ENCODE measurements at places on chromosomes 4 and X.
A peak's percentile ranks its signal among the peaks of the same experiment; 100 is the strongest.

DNA sequence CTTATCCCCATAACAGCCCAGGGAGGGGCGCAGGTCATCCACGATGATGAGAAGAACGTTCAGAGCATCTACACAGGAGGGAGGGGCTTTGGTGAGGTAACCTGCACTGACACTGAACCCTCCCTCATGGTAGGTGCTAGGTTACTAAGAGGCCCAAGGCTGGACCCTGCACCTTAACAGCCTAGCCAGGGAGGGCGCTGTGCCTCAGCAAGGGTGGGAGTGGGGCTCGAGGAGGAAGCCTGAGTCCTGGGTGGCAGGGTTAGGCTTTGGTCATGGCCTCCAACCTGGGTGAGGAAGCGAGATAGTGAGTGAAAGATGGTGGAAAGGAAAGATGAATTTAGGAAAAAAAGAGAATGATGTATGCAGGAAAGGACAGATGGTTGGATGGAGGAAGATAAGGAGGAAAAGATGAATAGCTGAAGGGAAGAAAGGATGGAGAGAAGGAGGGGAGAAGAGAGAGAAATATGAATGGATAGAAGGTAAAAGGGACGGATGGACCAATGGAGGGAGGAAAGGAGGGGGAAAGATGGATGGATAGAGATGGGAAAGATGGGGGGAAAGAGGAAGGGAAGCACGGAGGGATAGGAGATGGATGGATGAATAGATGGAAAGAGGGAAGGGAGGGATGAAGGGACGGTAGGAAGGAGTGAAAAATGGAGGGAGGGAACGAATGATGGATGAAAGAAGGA, 736 bp downstream of the IDS start:
- DNase-seq, result no peak

GRCh38 chrX:118218079-118218478, 101.5 kb upstream of the KLHL13 start:
- DNase-seq, result no peak

- no peak for DNase-seq
Observed at GRCh38 chrX:125947501-125947900, 218.6 kb downstream of the DCAF12L2 start.

GRCh38 chrX:2409796-2410195, 91.0 kb downstream of the DHRSX start:
- no peak for DNase-seq

DNA sequence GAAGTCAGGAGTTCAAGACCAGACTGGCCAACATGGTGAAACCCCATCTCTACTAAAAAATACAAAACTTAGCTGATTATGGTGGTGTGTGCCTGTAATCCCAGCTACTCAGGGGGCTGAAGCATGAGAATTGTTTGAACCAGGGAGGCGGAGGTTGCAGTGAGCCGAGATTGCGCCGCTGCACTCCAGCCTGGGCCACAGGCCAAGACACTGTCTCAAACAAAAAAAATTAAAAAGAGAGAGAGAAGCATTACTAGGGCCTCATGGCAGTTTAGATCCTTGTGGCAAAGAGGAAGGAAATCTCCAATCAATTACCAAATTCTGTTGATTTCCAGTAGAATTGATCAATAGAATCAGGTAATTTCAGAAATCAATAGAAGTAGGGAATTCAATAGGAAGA, 16.8 kb upstream of the SLC34A2 start:
- DNase-seq, result no peak

DNA sequence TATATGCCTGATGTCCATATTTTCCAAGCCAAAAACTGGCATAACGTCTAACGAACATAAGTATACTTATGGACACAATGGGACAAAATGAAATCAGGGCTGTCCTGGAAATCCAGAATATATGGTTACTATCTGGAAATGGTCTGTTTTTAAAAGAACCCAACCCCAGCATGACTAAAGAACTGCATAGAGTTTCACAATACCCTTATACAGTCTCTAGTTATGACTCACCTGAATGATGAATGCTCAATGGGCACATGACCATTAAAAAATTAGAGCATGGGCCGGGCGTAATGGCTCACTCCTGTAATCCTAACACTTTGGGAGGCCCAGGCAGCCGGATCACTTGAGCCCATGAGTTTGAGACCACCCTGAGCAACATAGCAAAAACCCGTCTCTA, 31.8 kb downstream of the AMMECR1 start:
- DNase-seq, result no peak

- no peak for DNase-seq
Observed at GRCh38 chrX:151336809-151337208, 60.2 kb upstream of the VMA21 start.

DNA sequence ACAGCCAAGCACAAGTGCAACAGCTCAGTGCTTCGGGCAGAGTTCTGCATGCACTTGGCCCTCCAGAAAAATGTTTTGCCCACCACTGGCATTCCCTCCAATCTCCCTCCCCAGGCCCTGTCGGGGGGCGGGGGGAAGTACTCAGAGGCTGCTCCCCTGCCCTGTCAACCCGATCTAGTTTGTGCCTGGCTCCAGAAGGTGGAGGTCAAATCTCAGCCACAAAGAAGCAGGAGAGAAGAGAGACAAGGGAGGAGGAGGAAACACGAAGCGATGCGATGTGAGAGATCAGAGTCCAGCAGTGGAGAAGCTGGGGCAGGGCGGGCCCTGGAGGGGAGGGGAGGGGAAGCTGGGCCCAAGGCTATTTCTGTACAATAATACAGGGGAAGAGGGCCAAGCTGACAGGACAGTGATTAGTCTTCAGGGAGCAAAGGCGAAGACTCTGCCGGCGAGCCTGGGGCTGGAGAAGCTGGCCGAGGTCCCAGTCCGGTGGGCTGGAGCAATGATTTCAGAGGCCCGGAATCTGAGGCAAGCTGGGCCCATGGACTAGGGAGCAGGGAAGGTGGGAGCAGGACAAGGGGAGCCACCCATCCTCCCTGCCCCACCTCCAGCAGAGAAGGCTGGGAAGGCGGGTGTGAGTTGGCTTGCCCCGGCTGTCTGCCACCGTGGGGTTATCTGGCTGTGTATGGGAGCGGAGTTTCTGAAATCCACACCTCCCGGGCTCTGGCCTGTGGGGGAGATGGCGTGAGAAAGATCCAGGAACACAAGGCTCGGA, 167.1 kb downstream of the EFNB1 start:
- no peak for DNase-seq

GRCh38 chr4:100929135-100929534, 411.3 kb upstream of the EMCN start:
- no peak for DNase-seq

DNA sequence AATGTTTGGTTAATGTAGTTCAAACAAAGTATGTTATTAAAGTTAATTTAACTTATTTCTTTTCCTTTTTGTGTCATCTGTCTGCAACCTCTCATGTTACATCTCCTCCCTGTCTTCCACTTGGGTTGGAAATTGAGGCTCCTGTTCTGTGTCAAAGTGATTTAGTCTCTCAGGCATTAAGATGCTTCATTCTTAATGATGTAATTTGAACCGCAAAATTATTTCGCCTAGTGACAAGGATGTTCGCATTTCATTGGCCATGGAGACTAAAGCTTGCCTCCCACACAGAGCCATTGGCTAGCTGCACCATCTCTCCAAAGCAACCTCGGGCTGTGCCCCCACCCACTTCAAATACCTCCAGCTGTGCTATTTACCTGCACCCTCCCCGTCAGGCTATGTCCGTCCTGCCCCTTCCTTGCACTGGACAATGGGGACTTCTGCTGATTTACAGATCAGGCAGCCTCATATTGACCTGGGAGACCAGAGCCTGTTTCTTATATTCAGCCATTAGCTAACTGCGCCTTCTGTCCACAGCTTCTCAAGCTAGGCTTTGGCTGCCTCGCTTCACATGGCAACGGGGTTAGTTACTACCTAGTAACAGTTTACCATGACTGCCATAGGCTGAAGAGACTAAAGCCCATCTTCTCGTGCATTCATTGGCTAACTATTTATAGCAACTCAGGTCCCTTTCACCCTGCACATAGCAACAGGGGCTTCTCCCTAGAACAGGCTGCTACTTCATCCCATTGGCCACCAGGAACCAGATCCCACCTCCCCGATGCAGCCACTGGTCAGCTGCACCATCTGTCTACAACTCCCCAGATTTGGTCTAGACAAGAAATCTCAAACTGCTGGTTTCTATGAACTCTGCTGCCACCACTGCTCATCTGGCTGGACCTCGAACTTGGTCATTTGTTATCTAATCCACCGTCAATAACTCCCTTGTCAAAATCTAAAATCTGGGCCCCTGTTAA, 8.6 kb upstream of the ZNF157 start:
- DNase-seq, result no peak

DNA sequence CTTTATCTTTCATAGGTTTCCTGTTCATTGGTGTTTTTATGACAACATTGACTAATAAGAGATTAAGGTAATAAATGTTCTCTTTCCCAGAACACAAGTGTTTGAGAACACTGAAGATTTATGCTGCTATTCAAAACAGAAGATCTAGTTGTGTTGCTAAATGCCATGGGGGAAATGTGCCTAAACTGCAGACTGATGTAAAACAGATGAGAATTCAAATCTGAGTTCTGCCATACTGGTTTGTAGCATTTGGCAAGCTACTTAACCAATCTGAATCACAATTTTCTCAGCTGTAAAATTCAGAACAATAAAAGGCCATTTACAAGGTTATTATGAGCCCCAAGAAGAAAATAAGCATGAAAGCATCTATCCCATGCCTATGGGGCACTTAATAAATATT, 2.3 kb downstream of the SLC10A6 start:
- DNase-seq, result no peak

- DNase-seq, result no peak
Observed at GRCh38 chr4:159023741-159024140, 79.1 kb upstream of the RAPGEF2 start.

GRCh38 chrX:19487520-19488200, 27.6 kb downstream of the MAP3K15 start:
- DNase-seq, result no peak

GRCh38 chrX:130805903-130806302, 97.1 kb downstream of the ENOX2 start:
- no peak for DNase-seq

GRCh38 chr4:10225096-10225495, 108.5 kb upstream of the WDR1 start:
- DNase-seq, result no peak

DNA sequence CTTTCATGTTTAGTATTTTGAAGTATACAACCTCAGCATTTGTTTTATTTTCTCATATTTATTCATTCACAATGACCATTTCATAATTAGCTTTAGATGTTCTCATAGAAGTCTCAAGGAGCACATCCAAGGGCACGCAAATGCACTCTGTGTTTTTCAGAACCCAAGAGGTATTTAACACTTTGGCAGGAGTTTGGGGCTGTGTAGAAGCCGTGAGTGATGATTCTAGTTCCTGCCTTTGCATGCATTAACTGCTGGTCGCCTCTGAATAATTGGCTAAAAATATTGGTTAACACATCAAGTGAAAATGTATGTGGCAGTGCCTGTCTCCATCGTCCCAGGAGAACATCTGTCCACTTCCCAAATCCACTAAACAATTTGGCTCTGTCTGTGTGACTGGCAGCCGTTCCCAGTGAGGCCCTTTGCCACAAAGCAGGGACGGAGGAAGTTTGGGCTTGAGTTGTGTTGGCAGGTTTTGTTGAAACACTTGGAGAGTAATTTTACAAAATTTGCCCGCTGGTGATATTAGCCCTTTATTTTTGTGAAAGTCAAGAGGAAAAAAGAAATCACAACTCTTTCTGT, 730.7 kb upstream of the SLIT2 start:
- DNase-seq, result no peak

GRCh38 chr4:100984901-100985300, 362.4 kb downstream of the PPP3CA start:
- no peak for DNase-seq

GRCh38 chr4:122930862-122931261, 8.5 kb upstream of the NUDT6 start:
- peak; percentile 62 for DNase-seq

GRCh38 chrX:69028006-69028760, 137.1 kb downstream of the PJA1 start:
- peak; percentile 34 for DNase-seq

DNA sequence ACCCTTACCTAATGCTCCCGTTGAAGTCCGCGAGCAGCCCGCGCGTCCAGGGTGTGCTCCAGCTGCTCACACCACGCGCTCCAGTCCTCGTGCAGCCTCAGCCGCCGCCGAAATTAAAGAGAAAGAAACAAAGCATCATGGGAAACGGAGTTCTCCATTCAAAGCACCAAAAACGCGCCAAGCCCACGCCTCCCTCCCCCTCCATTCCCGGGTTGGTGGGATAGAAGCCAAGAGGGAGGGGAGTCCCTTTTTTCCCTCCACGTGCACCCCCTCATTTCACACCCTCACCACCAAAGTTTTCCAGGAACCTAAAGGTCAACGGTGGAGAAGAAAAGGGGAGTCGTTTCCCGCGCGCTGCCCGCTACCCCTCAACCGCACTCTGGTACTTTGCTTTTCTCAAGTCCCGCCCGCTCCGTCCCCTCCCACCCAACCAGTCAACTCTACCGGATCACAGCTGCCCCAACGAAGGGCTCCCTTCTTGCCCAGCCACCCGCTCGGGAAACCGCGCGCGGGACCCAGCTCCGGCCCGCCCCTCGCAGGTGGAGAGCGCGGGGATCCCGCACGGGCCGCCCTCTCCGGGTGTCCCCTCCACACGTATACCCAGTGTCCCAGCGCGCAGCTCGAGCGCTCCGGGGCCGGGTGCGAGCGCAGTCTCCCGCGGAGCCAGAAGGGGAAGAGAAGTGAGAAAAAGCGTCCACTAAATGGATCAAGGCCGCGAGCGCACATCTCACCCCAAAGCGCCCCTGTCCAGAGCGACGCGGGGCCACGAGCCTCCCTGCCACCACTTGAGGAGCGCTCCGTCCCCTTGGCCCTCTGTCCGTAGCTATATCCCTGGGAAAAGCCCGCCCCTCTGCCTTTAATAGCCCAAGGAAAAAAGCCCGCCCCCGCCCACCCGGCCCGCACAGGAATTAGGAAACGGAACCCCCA, 65.1 kb upstream of the CCDC160 start:
- DNase-seq, result no peak

DNA sequence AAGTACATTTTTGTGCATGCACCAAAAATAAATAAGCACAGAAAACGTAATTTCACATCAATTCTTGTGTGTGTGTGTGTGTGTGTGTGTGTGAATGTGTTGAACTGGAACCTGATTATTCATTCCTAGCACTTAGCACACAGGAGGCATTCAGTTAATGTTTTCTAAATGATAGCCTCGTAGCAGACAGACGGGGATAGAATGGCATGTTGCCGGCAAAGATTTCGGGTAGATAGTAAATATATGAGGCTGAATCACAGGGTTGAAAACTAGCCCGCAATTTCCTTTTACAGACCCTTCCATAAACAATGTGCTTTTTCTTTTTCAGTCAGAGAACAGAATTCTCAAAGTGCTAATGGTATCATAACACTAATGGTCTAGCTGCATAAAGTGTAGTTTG, 13.5 kb downstream of the MAOB start:
- DNase-seq, result no peak

GRCh38 chrX:57367649-57368048, 81.1 kb downstream of the FAAH2 start:
- no peak for DNase-seq

Measured in Kasumi-1 (cell line).